ENCODE measurements at places on chromosomes 5 and 9.

GRCh38 chr9:117485176-117485575, 70.3 kb upstream of the ASTN2 start:
- no peak for DNase-seq

DNA sequence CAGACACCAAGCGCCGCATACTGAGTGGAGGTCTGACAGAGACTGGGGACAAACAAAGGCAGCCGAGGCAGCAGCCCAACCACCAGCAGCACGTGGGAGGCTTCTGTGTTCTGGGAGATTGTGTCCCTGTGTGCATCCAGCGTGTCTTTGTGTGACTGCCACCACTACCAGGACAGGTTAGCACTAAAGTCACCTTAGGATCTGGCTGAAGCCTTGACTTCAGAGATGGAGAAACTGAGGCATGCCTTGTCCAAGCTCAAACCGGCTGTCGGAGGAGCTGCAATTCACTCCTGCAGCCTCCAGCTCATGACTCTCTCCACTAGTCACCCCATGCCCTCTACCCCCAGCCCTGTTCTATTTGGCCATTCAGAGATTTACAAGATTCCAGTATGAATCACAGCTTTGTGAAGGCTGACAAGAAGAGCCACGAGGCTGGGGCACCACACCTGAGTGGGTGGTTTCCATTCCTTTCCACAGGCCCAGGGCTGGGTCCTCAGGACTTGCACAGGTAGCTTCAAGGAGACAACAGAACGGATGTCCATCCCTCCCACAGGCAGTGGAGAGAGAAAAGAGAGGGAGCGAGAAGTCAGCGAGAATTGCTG, 69.3 kb downstream of the SHB start:
- DNase-seq: no peak

- no peak for DNase-seq
These were observed 737.3 kb downstream of the MTRR start for GRCh38 chr5:8606231-8606630.

- DNase-seq: no peak
These were observed 479.0 kb upstream of the ZNF608 start for GRCh38 chr5:125225424-125225823.

- DNase-seq: no peak
These were observed 105.3 kb upstream of the NFIB start for GRCh38 chr9:14418941-14419937.

DNA sequence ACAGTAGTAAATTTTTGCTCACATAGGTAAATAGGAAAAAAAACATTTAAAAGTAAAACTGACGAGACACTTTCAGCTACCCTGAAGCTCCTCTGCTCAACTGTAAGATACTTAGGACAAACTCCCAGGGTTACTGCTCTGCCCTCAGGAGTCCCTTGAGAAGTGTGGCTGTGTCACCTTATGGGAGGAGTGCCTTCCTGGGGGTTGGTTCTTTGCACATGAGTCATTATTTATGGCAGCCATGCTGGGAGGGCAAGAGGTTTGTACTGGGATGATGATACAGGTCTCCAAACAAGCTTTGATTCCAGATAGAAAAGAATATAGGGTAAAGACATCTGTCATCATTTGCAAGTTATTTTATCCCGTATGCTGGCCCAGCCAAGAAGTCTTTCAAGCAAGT, 45.9 kb downstream of the TTC1 start:
- no peak for DNase-seq

DNA sequence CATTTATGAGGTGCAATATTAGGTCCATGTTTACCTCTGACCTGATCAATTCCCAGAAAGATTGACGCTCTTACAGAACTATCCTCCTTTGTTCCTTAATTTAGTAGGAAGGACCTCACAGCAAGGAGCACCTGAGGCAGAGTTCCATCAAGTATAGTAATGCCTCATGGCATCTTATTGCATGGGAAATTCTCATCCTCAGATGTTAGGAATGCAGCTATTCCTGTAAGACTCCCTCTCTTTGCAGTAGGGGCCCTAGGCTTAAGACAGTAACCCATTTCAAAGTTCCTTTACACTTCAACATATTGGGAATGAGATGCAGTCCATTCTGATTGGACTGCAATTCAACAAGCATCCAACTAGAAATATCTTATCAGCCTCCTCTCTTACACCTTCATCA, 69.8 kb downstream of the SLCO4C1 start:
- no peak for DNase-seq

- DNase-seq: no peak
These were observed 15.6 kb downstream of the TEX53 start for GRCh38 chr9:114641967-114642366.

DNA sequence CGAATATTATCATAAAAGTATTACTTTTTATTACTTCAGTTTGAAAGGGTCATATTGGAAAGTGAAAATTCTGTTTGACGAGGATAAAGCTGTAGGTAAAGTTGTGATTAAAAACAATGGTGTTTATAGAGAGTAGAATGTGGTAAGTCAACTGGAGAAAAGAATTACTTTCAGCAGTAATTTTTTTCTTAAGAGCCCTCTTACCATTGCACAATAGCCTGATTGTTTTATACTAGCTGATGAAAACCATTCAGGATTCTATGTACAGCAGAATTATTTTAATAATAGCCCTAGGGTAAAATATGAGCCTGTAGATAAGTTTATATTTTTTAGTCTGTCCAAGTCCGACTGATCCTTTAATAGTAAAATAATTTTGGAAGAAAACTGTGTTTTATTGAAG, 16.6 kb downstream of the CDC42SE2 start:
- DNase-seq: no peak

GRCh38 chr9:34564617-34565016, 24.9 kb downstream of the CNTFR start:
- no peak for DNase-seq

GRCh38 chr9:113417370-113417769, 6.8 kb downstream of the C9orf43 start:
- DNase-seq: no peak

DNA sequence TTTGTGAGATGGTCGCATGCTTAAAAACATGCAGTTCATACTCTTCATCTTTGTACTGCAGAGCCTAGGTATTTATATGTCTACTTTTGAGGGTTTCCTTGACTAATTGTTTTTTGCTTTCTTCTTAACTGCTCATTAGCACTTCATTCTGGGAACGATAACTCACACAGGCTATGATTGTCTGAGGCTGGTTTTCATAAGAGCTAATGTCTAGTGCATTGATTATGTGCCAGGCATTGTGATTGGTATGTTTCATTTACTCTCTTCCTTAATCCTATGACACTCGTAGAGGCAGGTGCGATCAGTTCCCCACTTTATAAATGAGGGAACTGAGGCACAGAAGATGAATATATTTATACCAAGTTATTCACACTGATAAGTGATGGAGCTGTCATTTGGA, 93.6 kb downstream of the INSYN2B start:
- DNase-seq: no peak

DNA sequence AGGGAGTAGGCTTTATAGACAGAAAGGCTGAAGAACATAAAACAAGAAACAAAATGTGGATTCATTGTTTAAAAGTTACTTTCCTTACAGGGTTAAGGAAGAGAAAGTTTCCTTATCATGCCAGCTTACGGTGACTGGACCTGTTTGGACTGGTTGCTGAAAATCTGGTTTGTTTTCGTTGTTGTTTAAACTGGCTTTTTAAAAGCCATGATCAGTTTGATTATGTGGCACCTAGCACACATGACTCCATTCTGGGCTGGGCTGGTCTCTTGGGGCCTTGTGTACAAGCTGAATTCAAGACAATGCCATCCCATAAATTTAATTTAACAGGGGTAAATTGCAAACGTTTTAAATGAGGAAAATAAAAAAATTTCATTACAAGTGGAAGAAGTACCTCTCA, 18.4 kb upstream of the ZNF474 start:
- no peak for DNase-seq

DNA sequence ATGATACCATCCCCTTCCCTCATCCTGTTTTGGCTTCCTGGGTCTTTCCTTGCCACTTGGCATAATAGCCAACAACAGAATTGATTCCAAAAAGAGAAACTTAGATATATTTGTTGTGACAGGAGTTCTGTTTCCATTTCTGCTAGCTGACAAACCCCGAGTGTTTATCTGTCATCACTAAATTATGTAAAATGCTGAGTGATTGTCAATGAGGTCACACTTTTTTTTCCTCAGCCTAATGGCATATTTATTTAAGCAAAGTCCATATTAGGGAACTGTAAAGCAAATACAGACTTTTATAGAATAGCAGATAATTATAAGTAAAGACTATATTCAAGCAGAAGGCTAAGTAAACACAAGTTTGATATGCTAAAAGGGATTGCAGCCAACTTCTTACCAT, 64.0 kb downstream of the RGS7BP start:
- DNase-seq: no peak

DNA sequence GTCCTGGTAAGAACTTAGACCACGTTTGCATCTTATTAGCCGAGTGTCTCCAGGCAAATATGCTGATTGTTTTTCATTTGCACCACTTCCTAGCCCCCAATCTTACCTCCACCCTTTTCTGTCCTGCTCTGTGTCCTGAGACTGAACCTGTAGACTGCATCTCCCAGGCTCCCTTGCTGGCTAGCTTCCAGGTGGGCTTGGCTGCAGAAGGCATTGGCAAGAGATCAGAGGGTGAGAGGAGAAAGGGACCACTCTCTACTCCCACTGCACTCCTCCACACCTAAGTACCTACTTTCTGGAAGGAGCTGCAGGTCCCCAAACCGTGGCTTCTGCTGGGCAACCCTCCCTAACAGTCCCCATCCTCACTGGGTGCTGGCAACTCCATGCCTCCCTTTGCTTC, 59.9 kb upstream of the XPA start:
- DNase-seq: no peak

GRCh38 chr5:108118813-108119514, 262.9 kb downstream of the FBXL17 start:
- no peak for DNase-seq

DNA sequence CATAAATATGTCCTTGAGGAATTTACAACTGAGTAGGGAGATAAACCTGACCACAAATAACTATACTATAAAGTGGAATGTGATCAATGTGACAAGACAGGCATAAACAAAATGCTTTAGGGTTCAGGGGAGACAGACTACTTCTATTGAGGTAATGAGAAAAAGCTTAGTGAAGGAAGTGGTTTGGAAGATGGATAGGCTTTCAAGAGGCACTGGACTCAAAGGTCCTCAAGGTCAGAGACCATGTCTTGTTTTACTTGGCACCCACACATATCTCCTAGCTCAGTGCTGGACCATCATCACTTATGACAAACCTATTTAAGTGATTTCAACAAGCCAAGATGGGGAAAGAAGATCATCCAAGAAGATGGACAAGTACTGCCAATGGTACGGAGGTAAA, 257.8 kb downstream of the BNC2 start:
- DNase-seq: no peak

DNA sequence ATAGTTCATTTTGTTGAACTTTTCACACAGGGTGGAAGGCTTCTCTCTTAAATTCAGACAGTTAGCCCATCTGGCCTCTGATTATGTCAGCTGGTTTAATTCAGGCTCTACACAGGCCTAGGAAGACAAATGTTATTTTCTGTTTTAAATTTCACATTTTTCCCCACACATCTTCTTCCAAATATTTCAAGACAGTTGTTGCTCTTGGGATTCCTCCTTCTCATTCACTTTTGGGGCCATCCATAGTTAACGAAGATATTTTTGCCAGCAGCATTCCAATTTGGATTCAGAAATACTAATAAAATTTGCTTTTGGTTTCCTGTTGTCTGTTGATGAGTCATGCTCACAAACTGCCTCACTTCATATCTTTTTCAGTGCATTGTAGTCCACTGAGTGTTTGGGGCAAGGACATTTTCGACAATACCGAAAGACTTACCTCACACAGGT, 475.4 kb downstream of the DMAC1 start:
- DNase-seq: no peak

GRCh38 chr9:135413086-135413375, 66.6 kb upstream of the PPP1R26 start:
- DNase-seq: no peak

- DNase-seq: no peak
These were observed 52.3 kb downstream of the RGS3 start for GRCh38 chr9:113515862-113516261.

DNA sequence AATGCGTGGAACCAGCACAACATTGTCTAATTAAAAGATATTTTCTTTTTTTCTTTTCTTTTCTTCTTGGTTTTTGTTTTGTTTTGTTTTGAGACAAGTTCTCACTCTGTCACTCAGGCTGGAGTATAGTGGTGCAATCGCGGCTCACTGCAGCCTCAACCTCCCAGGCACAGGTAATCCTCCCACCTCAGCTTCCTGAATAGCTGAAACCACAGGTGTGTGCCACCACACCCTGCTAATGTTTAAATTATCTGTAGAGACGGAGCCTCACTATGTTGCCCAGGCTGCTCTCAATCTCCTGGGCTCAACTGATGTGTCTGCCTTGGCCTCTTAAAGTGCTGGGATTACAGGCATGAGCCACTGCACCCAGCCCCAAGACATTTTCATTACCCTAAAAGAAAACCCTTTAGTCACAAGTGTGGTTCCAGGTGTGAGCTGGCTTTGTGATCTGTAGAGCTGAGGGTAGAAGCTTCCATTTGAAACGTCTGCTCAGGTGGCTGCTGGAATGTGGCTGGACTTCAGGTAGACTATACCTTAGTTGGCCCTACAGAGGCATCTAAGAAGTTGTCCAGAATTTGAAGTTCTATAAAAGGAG, 19.1 kb upstream of the NEK6 start:
- no peak for DNase-seq

DNA sequence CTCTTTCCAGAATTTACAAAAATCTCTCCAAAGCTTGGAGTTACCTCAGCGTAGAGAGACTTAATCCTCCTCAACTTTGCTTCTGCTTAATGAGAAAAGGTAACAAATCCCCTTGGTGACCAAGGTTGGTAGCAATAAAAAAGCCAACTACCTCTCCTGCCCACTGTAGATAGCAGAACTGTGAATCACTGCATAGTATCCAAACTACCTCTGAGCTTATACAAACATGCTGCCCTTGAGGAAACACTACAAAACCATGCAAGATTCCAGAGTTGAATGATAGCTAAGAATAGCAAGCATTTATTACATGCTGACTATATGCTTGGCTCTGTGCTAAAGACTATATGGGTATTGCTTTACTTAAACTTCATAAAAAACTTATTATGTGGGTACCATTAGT, 2.8 kb upstream of the ADAMTS12 start:
- DNase-seq: no peak

Measured in SHP77 treated with DMSO at 0.1 percent for 48 hours (cell line).